Activated naive CD4-positive, alpha-beta T cell treated with Interleukin-2 at 50 U/mL for 16 hours (primary cell): ENCODE measurements at places on chromosomes 6 and 20.

GRCh38 chr20:48284837-48285236, 499.6 kb upstream of the SULF2 start:
- no peak for DNase-seq

GRCh38 chr6:156703719-156704118, 73.5 kb upstream of the ARID1B start:
- no peak for DNase-seq

DNA sequence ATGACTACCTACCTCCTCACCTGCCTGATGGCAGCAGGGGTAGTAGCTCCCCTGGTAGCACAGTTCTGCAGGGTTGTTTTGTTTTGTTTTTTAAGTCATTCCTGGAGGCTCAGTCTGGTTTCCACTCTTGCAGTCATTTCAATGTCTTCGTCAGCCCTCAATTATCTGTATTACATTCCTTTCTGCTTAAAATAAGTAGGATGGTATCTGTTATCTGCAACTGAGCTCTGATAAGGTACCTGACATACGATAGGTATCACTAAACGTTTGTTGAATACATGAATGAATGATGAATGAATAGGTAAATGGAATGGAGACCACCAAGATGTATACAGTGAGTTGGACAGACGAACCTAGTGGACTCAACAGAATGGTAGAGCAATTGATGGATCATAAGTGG, 7.2 kb upstream of the CLPSL2 start:
- no peak for DNase-seq

DNA sequence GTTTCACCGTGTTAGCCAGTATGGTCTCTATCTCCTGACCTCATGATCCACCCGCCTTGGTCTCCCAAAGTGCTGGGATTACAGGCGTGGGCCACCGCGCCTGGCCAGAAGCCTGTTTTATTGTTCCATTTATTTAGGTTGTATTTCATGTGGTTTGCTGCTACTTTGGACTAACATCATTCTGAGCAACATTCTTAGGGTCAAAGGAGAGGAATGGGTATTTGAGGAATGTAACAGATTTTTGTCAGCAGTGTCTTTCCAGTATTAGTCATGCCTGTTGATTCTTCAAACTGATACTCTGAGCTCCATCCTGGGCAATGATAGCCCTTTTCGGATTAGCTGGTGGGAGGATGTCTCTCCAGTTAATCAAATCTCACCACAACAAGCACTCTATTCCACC, 213.0 kb upstream of the CITED2 start:
- no peak for DNase-seq

GRCh38 chr6:85726206-85726605, 83.5 kb upstream of the SYNCRIP start:
- DNase-seq = no peak

DNA sequence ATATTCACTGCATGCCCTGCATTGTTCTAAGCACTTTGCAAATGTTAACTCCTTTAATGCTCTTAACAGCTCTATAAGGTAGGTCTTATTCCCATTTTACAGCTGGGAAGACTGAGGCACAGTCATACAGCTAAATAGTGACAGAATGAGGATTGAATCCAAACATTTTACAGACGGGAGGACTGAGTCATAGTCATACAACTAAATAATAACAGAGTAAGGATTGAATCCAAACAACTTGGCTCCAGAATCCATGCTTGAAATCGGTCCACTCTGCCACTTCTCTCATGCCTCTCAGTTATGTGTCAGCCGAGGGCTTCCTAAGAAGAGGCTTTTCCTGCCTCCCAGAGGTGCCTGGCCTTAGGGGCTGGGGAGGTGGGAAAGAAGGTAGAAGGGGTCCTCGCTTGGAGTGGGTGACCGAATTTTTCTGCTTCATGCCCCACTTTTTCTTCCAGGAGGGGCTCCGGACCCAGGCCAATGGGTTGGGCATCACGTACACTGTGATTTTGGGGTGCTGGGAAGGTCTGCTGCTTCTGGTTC, 137.4 kb upstream of the RNF24 start:
- DNase-seq = no peak

- DNase-seq = peak; percentile 53
Measured at GRCh38 chr6:149140137-149140909, 177.2 kb upstream of the TAB2 start.

DNA sequence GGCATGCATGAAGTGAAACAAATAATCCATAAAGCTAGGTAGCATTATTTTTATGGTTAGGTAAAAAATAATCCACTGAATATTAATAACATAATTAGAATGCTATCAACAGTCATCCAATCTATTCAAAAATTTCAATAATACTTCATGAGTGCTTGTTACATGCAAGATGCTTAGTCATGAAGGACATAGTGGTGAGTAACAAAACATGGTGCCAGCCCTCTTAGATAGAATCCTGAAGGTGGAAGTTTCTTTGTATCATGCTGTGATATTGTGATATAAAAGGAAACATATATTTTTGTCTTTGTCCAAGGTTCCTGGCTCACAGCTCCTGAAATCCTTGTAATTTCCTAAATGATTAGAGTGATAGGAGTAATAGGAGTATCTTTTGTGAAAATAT, 14.9 kb downstream of the RCAN2 start:
- no peak for DNase-seq

DNA sequence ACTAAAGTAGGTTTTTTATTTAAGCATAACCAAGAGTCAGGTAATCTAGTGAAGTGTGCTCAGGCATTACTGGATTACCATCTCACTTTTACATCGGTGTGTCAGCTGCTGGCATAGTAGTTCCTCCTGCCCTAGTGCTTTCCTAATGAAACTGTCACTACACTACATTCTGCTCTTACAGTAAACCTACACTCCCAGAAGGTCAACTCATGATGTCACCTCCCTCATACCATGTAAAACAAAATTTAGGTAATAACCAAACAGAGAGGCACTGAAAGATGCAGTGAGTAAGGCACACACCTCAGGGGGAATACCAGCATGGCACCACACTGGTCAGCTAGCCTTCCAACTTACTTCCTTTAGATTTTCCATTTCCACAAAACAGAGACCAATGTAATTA, 23.3 kb downstream of the HUS1B start:
- DNase-seq = no peak

DNA sequence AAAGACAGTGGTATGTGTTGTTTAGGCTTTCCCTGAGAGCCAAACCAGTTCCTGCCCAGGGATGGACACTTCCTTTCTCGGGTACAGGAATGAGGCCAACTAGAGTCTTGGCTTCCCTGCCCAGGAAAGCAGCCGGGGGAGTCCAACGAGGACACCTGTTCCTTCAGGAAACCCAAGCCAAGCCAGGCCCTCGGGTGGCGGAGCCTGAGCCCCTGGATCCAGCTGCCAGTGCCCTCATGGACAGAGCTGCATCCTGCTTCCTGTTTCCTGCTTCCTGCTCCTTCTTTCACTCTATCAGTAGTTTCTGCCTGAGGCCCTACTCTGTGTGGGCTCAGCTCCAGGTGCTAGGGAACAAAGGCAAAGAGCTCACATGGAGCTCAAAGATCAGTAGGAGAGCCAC, 7.9 kb upstream of the SIRPA start:
- DNase-seq = no peak

GRCh38 chr6:108707328-108707976, 140.8 kb upstream of the ARMC2 start:
- no peak for DNase-seq

- no peak for DNase-seq
Measured at GRCh38 chr20:1119128-1119505, 715 bp downstream of the PSMF1 start.

DNA sequence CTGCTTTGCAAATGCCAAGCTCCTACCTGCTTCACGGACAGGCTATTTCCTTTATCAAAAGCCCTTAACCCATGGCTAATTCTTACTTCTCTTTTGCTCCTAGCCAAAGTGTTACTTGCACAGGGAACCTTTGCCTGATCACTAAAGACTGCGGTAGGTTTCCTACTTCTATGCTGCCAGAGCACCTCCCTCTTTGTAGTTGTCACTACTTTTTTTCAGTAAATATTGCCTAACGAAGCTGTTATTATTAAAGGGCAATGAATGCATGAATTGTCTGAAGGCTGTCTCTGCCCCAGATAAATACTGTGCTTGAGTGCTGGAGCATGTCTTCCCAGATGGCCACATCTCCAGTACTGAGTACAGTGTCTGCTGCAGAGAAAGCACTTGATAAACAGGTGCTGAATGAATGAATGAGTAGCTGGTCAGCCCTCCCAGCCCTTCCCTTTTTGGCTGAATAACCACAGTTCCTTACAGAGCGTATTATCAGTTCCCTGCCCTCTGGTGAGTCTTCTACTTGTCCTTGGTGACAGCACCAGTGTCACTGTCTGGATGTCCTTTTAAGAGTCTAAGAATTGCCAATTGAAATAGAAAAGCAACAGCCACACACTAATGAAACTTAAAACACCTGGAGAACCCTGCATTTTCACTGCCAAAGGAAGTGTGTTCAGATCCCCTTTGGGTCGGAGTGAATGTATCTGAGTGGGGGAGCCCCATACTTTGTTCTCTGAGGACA, 73.6 kb upstream of the TRAF3IP2 start:
- DNase-seq = no peak

DNA sequence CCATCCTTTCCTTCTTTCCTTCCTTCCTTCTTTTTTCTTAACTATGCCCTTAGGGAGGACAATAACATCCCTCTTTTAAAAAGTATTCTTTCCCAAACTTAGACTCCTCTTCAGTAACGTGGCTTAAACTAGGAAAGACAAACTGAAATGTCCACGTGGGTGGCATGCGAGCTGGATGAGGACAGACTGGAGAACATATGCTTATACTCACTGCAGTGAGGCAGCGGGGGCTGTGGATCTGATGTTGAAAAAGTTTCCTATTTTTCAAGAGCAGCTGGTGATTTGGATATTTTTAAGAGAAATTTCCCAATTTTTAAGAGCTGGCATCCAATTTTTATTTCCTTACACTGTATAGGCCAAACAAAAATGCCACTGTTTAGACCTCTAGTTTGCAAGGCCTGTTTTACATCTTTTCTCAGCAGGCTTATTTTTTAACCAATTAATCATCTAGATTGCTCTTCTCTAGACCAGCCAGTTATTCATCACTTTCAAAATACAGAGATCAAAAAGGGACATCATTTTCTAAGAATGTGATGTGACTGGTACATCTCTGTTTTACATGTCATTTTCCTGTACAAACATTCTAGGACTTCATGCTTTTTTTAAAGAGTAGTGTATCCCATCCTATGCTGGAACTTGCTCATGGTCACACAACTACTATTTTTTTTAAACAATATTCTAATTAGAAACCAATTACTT, 226.5 kb downstream of the BTBD9 start:
- no peak for DNase-seq

GRCh38 chr6:157346373-157346772, 23.1 kb upstream of the TMEM242 start:
- DNase-seq = no peak

DNA sequence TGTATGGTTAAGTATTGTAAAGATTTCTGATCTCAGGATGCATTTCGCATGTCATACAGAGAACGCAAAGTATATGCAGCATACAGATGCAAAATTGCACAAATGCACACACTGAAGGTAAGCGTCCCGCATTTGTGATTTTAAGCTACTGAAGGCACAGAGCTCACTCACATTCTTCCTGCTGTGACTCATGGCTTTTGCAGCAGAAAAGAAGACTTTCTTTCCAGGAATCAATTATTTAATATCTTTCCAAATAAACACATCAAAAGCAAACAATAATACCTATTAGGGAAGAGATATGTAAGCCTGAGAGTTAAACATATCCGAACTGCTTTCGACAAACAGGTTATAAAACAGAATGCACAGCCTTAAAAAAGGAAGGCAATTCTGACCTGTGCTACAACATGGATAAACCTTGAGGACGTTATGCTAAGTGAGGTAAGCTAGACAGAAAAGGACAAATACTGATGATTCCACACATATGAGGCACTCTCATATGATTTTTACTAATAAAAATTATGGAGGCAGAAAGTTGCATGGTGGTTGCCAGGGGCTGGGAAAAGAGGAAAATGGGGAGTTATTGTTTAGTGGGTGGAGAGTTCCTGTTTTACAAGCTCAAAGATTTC, 109.0 kb downstream of the TFAP2A start:
- no peak for DNase-seq

DNA sequence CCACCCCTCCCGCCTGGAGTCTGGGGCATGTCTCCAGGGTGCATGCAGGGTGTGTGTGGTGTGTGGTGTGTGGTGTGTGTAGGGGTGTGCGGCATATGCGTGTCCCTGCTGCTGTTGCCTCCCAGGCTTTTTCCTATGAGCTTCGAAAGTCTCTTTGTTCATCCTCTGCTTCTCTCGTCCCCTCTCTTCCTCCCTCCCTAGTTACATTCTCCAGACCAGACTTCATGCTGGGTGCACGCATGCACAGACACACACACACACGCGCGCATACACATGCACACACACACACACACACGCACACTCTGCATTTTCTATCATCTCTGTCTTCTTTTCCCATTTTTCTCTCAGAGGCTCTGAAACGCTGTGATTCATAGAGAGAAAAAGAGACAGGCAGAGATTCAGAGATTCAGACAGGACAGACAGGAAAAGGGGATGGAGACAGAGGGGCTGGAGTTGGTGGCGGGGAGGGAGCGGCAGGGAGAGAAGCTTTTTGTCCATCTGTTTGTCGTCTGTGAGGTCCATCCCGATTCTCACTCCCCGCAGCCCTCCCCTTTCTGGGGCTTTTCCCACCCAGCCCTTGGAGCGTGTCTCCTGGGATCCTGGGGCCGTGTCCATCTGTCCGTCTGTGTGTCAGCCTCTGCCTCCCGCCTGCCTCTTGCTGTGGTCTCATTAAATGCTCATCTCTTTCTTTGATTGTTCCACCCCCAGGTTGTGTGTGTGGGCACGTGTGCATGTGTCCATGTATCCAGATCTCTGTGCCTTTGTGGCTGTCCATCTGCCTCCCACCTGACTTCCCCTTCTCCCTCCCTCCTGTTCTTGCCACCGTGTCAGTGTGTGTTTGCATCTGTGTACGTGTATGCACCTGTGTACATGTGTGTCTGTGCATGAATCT, 62.6 kb downstream of the SRC start:
- no peak for DNase-seq

GRCh38 chr6:156563714-156564113, 213.5 kb upstream of the ARID1B start:
- DNase-seq = no peak

GRCh38 chr6:47592131-47592840, 106.1 kb upstream of the ADGRF4 start:
- DNase-seq = no peak

GRCh38 chr6:3977875-3978711, 100.8 kb downstream of the FAM217A start:
- peak; percentile 48 for DNase-seq
